GOT3 (cell line): ENCODE measurements at places on chromosomes 12 and 14.
A peak's percentile ranks its signal among the peaks of the same experiment; 100 is the strongest.

GRCh38 chr12:106519607-106520021 is 63.2 kb upstream of the RFX4 start:
- no peak for DNase-seq

DNA sequence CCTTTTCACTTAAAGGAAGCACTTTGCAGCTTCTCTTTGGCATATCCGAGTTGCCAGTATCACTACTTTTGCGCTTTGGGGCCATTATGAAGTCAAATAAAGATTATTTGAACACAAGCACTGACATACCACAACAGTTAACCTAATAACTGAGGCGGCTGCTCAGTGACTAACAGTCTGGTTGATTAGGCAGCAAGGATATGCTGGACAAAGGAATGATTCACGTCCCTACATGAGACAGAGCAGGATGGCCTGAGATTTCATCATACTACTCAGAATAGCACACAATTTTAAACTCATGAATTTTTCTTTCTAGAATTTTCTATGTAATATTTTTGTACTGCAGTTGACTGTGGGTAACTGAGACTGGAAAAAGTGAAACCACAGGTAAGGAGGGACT is 56.9 kb upstream of the E2F7 start:
- no peak for DNase-seq

DNA sequence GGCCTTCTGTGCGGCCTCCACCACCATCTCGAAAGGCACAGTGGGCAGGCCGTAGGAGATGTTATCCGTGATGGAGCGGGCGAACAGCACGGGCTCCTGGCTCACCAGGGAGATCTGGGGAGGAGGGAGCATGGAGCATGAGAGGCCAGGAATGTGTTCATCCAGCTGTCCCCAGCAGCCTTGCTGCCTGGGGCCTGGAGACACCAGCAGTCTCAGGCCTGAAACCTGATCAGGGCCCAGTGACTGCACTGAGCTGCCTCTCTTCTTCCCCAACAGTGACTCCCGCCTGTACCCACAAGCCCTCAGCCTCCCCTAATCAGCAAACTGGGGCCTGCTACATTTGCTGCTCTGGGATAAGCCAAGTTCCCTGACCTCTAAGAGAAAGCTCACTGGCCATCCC is 30.9 kb downstream of the ABCB9 start:
- no peak for DNase-seq

GRCh38 chr14:68663385-68664076 is 129.3 kb downstream of the ZFP36L1 start:
- DNase-seq: peak; percentile 6

- no peak for DNase-seq
Observed at GRCh38 chr12:28108599-28108998, 81.7 kb upstream of the CCDC91 start.

GRCh38 chr12:105202202-105202601 is 33.8 kb downstream of the APPL2 start:
- DNase-seq: no peak

DNA sequence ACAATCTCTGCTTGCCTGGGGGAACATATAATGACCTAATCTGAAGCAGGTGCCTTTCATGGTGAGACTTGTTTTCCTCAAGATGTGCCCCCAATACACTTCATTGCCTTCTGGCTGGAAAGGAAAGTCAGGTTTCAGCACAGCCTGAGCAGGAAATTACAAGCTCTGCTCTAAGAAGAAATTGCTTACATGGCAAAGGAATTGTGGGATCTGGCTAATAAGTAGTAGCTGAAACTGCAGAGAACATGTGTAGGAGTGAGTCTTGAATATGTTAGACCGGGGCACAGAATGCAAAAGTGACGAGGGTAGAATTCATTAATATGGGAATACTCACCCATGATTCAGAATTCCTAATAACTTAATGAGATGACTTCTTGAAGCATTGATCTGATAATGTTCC is 6.3 kb upstream of the CFAP54 start:
- DNase-seq: no peak

GRCh38 chr14:24171422-24172260 is at the start of gene REC8:
REC8 (plus strand) TSS chr14:24172080; CDS start chr14:24172553, 473 bp downstream.
- DNase-seq: no peak

GRCh38 chr14:79229383-79229909 is 981.9 kb downstream of the DIO2 start:
- DNase-seq: no peak

GRCh38 chr14:32682214-32682613 is 256.5 kb upstream of the NPAS3 start:
- no peak for DNase-seq

DNA sequence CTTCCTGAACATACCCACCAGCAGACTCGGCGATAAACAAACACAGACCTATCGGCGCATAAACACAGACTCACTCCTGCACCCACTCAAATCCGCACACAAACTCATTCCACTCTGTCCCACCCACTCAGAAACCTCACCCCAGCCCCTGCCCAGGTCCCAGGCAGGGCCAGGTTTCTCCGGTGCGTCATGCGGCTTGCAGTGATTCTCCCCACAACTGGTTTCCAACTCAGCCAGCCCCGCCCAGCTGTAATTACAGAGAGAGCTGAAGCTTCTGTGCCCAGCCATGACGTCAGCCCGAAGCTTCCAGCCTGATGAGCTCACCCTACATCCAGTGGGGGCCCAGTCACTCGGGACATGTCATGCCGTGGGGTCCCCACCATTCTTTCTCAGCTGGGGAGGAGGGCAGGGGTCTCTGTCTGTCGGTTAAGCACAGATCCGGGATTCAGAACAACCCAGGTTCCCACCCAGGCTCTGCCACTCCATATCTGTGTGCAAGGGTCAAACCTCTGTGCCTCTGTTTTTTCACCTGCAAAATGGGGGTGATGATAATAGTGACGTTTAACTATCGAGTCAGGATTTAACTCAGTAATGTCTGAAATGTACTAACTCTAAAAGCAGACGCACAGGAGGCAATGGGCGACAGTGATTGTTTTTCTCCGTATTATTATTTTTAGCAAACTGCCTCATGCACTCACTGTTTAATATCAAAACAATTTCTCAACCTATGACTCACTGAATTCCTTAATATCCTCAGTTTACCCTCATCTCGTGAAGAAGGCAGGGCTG is 2.3 kb upstream of the HSPB8 start:
- DNase-seq: peak; percentile 38

DNA sequence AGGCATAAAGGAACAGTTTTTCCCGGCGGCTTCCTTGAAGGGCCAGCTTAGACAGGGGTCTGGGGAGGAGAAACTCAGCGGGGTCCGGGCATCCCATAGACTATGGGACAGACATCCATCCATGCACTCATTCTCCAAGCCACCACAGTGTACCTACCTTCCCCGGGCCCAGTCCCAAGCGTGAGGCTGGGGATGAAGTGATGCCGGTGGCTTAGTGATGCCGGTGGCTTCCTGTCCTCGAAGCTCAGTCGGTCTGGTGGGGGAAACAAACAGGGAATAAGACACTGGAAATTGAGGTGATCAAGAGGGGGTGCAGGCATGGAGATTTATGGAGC is 421 bp downstream of the RTL1 start:
- DNase-seq: no peak

- DNase-seq: no peak
Observed at GRCh38 chr14:68957775-68958174, 21.3 kb downstream of the ACTN1 start.

DNA sequence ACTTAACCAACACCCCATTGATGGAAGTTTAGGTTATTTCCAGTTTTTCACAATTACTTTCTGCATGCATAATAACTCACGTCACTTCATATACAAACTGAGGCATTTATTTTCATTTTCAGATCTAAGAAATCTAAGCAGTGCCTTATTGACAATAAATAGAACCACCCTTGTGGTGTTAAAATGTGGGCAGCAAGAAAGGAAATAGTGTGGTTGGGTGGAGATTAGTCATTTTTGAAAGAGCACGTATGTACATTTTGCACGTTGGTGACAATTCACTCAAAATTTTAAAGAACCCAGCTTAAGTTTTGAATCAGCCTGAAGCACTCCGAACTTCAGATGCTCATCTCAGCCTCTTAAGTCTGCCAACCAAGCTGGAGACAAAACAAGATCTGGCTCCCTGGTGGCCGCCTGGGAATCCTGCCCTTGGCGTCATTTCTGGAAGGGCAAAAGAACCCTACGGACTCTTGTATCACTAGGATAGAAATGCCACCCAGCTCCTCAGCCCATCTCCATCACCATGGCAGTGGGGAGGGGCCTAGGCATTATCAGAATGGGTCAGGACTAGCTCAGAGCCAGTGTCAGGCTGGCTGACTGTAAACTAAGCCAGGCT is 89.5 kb upstream of the BCL2L14 start:
- peak; percentile 2 for DNase-seq

- DNase-seq: no peak
Observed at GRCh38 chr14:30883508-30884294, 9.3 kb downstream of the COCH start.

- DNase-seq: no peak
Observed at GRCh38 chr14:22419620-22420019, 169.4 kb downstream of the DAD1 start.

- DNase-seq: no peak
Observed at GRCh38 chr14:25094171-25094907, 44.4 kb upstream of the STXBP6 start.

- DNase-seq: no peak
Observed at GRCh38 chr14:93811020-93811419, 22.7 kb upstream of the PRIMA1 start.

- peak; percentile 35 for DNase-seq
Observed at GRCh38 chr12:16349131-16349460, 1.7 kb downstream of the MGST1 start.

DNA sequence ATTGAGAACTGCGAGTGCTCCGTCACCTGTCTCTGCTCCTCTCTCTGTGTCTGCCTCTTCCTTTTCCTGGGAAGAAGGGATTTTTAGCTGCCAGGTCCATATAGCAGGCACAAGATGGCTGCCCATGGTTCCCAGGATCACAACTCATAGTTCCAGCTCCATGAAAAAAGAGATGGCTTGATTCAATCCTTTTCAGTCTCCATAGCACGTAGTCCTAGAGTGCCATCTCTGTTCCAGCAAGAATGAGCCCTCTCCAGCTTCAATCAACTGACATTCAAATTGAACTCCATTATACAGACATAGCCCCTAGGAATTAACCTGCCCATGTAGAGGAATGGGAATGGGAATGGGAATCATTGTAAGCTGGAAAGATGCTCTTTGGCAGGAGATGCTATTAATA is 34.7 kb upstream of the RTRAF start:
- DNase-seq: no peak

DNA sequence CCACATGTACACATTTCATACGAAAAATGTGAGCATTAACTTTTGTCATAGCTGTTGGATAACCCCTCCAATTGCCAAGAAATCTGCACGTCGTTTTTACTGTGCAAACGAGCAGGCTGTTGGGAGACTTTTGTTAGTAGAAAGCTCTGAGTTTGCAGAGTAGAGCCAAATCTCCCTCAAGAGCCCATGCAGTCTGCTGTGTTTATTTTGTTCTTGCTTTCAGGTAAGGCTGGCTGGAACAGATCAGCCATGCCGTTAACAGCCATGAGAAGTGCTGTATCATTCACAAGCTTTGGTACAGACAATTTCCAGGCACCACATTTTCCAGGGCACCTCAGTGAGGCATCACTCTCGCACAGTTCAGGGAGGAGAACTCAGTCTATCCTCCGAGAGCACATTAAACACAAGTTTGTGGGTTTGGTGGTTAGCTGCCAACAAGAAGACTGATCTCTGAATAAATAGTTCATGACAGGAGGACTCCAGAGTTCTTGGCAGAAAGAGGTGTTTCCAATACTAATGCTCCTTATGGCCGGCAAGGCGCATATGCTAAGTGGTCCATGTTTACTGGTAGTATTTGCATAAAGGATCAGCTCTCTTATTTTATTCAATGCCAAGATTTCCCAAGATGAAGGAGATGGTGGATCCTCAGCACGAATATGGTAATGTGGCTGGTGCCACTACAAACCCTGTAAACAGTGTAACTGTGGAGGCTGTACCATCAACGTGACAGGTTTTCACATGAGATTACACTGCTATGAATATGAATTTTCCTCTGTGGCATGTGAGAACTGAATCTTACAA is 30.3 kb upstream of the PELI2 start:
- DNase-seq: no peak

GRCh38 chr12:77239617-77240016 is 174.2 kb upstream of the E2F7 start:
- DNase-seq: no peak

- DNase-seq: no peak
Observed at GRCh38 chr14:102500158-102500662, 9.4 kb downstream of the ANKRD9 start.

DNA sequence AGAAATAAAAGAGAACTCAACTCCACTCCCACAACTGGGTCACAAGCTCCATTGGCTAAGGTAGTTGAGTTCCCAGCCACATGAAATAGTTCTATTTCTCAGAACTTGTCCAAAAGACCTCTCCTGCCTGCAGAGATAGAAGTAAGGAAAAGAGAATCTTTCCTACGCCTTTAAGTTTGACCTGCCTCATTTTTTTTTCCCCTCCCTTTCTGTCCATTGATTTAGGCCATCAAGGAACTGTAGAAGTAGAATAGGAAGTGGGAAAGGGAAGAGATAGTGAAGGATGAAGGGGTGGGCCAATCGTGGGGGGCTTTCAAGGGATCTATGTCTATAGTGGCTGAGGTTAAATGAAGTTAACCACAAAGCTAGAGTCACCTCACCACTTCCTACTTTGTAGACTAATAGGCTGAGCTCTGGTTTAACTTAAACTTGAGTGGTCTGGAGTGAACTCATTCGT is 13.9 kb upstream of the NUDT4 start:
- no peak for DNase-seq

GRCh38 chr12:124919521-124920352 is 5.3 kb upstream of the UBC start:
- no peak for DNase-seq

- DNase-seq: no peak
Observed at GRCh38 chr12:53292426-53292825, 2.9 kb upstream of the PFDN5 start.

DNA sequence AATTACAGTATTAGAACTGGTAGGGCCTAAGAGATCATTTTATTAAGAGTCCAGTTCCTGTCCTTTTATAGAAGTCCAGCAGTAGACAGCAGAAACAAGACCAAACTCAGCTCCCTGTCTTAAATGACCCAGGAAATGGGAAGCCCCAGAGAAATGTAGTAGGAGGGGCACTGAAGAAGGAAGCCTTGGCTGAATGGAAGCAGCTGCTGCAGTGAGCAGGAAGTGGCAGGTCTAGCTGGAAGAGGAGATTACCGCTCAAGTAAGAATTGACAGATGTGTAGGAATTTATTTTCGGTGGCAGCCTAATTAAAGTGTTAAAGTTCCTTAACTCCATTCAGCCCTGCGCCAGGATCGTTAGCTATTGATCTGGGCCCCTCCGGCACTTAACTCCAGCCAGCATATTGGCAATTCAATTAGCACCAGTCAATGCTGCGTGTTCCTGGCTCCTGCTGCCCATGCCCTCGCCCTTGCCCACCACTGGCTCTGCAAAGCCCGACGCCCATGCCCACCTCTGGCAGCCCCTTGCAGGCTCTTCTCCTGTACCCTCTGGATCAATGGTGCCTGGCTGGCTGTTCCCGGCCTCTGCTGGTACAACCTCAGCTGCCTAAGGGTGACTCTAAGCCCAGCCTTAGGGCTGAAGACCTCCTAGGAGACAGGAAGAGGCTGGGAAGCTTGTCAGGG is 21.1 kb downstream of the ZFHX2 start:
- no peak for DNase-seq
